MCF 10A (cell line): ENCODE measurements at places on chromosomes 4 and X. TPM values are rescaled to one million over a fixed set of nuclear protein-coding genes. Genes with fewer than 3 reads are reported as not detected.
A peak's percentile ranks its signal among the peaks of the same experiment; 100 is the strongest.

Gene FAM120C
- 11.3 and 12.5 TPM in 2 replicates for total RNA-seq

Gene FOXR2
- total RNA-seq = not detected in 2 replicates

Gene PABPC1L2A
- total RNA-seq = not detected in 2 replicates

- no peak for DNase-seq
These were observed 1689.5 kb upstream of the PCDH10 start for GRCh38 chr4:131459430-131460101.

- peak; percentile 48 for DNase-seq
These were observed 108.1 kb downstream of the MID1 start for GRCh38 chrX:10512258-10512657.

Gene RAB9B
- 0.07 TPM in 1 of 2 replicates, not detected in the other for total RNA-seq

GRCh38 chrX:69124108-69124507 is 41.1 kb downstream of the PJA1 start:
- no peak for DNase-seq

DNA sequence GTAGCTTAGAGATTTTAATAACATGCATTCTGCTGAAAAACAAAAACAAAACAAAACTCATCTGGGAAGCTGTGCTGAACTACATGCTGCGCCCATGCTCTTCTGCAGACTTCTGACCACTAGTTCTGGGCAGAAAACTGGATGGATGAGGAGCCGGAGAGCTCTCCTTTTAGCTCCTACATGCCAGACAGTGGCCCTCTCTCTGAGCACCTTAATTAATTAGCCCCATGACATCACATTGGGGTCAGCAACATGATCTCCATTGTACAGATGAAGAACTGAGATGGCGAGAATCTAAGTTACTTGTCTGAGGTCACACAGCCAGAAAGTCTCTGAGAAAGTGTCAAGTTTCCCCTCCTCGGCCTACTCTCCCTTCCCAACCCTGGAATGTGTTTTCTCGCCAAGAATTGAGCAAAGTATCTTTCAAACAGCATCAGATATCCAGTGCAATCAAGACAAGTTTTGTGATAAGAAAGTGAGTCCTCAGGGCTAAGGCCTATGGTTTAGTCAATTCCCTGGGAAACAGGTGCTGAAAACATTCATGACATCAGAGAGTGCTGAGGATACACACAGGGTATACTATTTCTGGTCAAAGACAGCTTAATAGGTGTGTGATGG is 21.6 kb downstream of the SCD5 start:
- peak; percentile 37 for DNase-seq

Gene GPR82
- total RNA-seq = not detected in 2 replicates

- DNase-seq = no peak
These were observed 13.3 kb upstream of the DYNLT3 start for GRCh38 chrX:37860721-37861120.
